Esophagus muscularis mucosa (tissue), 4 donors: ENCODE measurements at places on chromosomes 7 and 10. TPM values are rescaled to one million over a fixed set of nuclear protein-coding genes. Genes with fewer than 3 reads are reported as not detected.

Gene LIPN
- total RNA-seq: not detected

Gene ADIRF
- total RNA-seq: 85.2 TPM

Gene NKX2-3
- 0.34 TPM for total RNA-seq

Gene IFIT1B
- not detected for total RNA-seq

Gene ARHGAP22
- total RNA-seq: 6.3 TPM

Gene CYTH3
- total RNA-seq: 57.3 TPM

Gene SEMA3A
- total RNA-seq: 36.5 TPM

Gene PRR15
- not detected for total RNA-seq

Gene CUBN
- total RNA-seq: 1.3 TPM

Gene GPR141
- total RNA-seq: not detected

GRCh38 chr10:101775273-101776160 lies at the start of gene FGF8:
FGF8 (minus strand) TSS chr10:101776114; CDS start chr10:101775900, 214 bp downstream.
- DNase-seq: no peak

GRCh38 chr10:110279407-110279986 lies 25.2 kb downstream of the SMNDC1 start:
- DNase-seq: no peak

- no peak for DNase-seq
Measured at GRCh38 chr7:12322903-12323300, 80.8 kb downstream of the VWDE start.

GRCh38 chr7:116591202-116592040 lies 66.6 kb downstream of the CAV1 start:
- no peak for DNase-seq

DNA sequence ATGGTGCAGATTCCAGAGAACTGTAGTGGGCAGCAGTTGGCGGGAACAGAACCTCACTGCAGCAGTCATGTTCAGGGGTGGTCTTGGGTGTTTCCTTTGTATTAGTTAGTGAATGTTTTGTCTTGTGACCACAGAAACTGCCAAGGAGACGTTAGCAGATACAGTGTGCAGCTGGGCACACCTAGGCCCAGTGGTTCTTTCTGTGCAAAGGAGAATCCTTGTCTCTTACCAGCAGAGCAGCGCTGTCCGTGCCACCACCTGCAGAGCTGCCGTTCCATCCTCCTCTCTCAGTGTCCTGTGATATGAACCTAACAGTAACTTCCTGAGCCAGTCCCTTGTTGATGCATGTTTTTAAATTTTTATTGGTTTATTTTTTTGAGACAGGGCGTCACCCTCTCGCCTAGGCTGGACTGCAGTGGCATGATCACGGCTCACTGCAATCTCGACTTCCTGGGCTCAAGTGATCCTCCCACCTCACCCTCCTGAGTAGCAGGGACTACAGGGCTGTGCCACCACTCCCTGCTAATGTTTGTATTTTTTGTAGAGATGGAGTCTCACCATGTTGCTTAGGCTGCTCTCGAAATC lies 60.6 kb downstream of the WDR37 start:
- DNase-seq: no peak
